ENCODE measurements at places on chromosomes 1 and 21. TPM values are rescaled to one million over a fixed set of nuclear protein-coding genes. Genes with fewer than 3 reads are reported as not detected.

Gene CD160
- total RNA-seq: not detected

Gene S100A9
- total RNA-seq: not detected

DNA sequence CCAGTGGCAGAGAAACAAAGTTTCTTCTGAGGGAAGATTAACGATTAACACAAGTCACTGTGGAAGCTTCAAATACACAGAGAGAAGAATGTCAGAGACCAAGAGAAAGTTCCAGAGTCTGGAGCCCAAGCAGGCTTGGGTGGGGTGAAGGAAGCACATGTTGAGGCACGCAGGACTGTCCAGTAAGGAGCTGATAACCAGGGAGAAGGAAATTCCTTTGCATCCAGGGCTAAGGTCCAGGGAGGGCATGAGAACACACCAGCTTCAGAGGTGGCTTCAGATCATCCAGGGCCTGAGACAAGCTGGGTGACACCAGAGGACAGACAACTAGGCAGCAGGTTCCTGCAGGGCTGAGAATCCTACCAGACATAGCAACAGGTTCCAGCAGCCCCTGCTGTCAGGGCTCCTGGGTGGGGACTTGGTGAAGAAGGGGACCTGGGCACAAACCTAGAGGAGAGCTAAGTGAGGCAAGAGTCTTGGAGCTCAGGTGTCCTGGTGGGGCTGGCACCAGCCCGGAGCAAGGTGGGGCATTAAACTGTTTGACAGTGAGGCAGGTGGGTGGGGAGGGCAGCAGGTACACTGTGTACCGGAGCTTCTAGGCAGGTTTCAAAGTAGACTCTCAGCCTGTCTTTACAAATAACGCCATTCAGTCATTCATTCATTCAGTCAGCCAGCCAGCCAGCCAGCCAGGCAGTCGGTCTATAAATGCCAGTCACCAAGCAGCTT is 2.6 kb upstream of the SPRR1A start:
- H3K36me3 ChIP-seq: no peaks in the 10 kb centered on the region
- no peaks in the 10 kb centered on the region for H3K4me1 ChIP-seq
- DNase-seq: no peak
- no peak overlapping the region for H3K27ac ChIP-seq
- peaks cover 6% of the 10 kb centered on the region for H3K27me3 ChIP-seq
- no peak overlapping the region for H3K4me3 ChIP-seq

- no peaks in the 10 kb centered on the region for H3K4me1 ChIP-seq
- peaks cover 10% of the 10 kb centered on the region for H3K36me3 ChIP-seq
- no peak overlapping the region for H3K4me3 ChIP-seq
- H3K27me3 ChIP-seq: no peaks in the 10 kb centered on the region
Observed at GRCh38 chr21:40129809-40130208, 262.6 kb downstream of the PCP4 start.

GRCh38 chr21:46006547-46007491 is 25.2 kb downstream of the COL6A1 start:
- H3K36me3 ChIP-seq: peaks cover 21% of the 10 kb centered on the region
- no peak overlapping the region for H3K4me3 ChIP-seq
- H3K4me1 ChIP-seq: no peaks in the 10 kb centered on the region
- DNase-seq: no peak
- H3K27me3 ChIP-seq: peaks cover 6% of the 10 kb centered on the region

DNA sequence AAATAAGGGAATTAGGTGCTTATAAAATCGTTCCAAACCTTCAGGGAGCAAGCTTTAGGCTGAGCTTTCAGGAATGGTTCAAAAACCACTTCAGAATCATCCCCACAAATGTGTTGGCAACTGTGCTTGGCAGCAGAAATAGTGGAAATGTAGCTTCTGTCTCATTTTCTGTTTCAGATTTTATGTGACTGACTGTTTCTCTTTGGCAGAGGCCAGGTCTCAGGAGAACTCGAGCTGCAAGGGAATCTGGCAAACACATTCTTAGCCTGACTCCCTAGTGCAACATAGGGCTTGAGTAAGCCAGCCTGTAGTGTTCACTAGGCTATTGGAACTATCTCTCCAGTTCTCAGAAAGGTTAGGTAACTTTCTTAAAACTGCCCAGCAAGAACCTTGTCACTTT is 128.6 kb downstream of the PLA2G4A start:
- no peaks in the 10 kb centered on the region for H3K36me3 ChIP-seq
- H3K4me3 ChIP-seq: no peak overlapping the region
- DNase-seq: no peak
- H3K27ac ChIP-seq: no peak overlapping the region

- H3K27me3 ChIP-seq: no peaks in the 10 kb centered on the region
- no peaks in the 10 kb centered on the region for H3K36me3 ChIP-seq
- no peaks in the 10 kb centered on the region for H3K4me1 ChIP-seq
- DNase-seq: no peak
- no peak overlapping the region for H3K4me3 ChIP-seq
- no peak overlapping the region for H3K27ac ChIP-seq
Observed at GRCh38 chr1:199182186-199182843, 543.5 kb downstream of the PTPRC start.

GRCh38 chr1:233668725-233669294 is 54.9 kb downstream of the KCNK1 start:
- DNase-seq: no peak
- H3K4me3 ChIP-seq: no peak overlapping the region
- H3K27ac ChIP-seq: no peak overlapping the region
- peaks cover 6% of the 10 kb centered on the region for H3K36me3 ChIP-seq
- H3K27me3 ChIP-seq: no peaks in the 10 kb centered on the region

DNA sequence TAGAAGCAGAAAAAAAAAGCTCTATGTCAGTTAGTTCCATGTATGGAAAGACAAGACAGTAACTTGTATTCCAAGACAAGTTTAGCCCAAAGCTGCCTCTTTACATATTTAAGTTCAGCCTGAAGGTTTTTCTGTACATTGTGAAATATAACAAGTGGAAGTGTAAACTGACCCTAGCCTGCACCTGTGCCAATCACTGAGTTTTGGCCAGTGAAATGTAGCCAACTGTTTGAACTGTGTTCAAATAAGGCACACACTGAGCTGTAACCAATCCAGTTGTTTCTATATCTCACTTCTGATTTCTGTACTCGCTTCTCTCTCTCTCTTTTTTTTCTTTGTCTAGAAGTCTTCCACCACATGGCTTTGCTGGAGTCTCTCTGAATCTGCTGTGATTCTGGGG is 1227.1 kb downstream of the NCAM2 start:
- no peak overlapping the region for H3K4me3 ChIP-seq
- H3K27me3 ChIP-seq: no peaks in the 10 kb centered on the region
- no peak overlapping the region for H3K27ac ChIP-seq
- H3K36me3 ChIP-seq: no peaks in the 10 kb centered on the region

Data from HFFc6 (cell line).